ENCODE measurements at places on chromosomes 4 and X. TPM values are rescaled to one million over a fixed set of nuclear protein-coding genes. Genes with fewer than 3 reads are reported as not detected.

GRCh38 chrX:80648023-80648422, 161.7 kb downstream of the BRWD3 start:
- no peak for DNase-seq

GRCh38 chrX:70049925-70050324, at the start of gene AWAT2:
AWAT2 (minus strand) TSS chrX:70049938; CDS start chrX:70049932, 6 bp downstream.
- no peak for DNase-seq

DNA sequence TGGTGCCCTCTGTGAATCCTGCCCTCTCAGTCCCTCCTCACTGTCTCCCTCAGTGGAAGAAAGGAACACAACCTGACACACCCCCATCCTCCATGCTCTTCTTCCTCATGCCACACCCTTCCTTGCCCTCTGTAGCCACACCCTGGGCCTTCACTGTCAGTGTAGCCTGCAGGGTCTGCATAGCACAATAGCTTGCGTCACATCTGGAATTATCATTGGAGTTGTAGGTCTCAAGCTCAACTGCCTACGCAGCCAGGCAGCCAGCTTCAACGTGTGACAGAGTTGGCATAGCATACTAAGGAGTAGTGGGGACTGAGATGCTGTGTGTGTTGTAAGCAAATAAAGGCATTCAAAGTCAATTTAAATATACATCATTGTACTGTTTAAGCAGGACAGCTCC, 113.5 kb upstream of the SCML1 start:
- DNase-seq: no peak

- DNase-seq: no peak
Observed at GRCh38 chr4:165364452-165365080, 14.2 kb upstream of the CPE start.

- no peak for DNase-seq
Observed at GRCh38 chrX:42087960-42088359, 164.6 kb upstream of the CASK start.

DNA sequence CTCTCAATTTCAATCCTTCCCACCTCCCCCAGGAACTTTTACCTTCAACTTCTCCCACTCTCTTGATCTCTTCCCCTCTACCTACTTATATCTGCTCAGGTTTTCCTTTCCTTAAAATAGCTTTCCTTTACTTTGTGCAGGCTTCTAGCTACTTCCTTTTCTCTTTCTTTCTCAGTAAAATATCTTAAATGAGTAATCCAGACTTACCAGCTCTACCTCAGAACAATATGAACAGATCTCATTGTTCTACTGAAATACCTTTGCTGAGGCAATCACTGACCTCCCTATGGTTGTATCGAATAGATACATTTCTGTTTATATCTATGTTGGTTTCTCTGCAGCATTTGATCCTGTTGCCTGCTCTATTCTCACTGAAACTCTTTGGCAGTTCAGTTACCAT, 86.7 kb upstream of the WDR44 start:
- no peak for DNase-seq

- no peak for DNase-seq
Observed at GRCh38 chr4:26899991-26900390, 39.4 kb downstream of the STIM2 start.

- no peak for DNase-seq
Observed at GRCh38 chrX:150731795-150732194, 38.6 kb downstream of the MTMR1 start.

DNA sequence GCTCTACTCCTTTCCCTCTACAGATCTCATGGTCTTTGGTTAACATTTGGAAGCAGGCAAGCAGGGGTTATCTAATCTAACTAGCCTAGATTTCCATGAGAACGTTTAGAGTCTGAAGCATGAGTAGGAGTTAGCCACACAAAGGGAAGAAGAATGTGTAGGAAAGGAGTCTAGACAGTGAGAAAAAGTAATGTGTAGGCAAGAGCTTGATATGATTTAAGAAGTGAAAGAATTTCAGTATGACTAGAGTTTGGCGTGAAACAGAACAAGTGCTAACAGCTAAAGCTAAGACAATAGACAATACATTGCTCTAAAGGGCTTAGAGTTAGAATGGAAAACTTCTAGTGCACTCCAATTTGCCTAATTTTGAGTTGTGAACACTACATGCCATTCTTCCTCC, 10.8 kb downstream of the CXCL8 start:
- no peak for DNase-seq

DNA sequence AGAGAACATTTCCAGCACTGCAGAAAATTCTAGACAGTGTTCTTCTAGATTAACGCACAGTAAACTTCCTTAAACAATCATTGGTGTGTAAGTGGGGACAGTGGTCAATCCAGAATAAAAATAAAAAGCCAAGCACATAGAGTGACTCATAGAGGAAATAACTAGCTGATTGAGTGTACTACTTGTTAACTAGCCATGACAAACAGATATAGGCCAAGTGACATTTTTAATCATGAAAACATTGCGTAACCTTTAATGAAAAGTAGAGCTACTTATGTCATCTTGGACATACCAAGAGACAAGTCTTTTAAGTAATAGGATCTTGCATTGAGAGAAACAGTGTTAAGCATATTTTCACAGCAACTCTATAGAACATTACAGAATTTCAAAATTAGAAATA, 233.9 kb upstream of the MAB21L2 start:
- DNase-seq: no peak

- no peak for DNase-seq
Observed at GRCh38 chr4:153495480-153496193, 29.5 kb downstream of the TMEM131L start.

DNA sequence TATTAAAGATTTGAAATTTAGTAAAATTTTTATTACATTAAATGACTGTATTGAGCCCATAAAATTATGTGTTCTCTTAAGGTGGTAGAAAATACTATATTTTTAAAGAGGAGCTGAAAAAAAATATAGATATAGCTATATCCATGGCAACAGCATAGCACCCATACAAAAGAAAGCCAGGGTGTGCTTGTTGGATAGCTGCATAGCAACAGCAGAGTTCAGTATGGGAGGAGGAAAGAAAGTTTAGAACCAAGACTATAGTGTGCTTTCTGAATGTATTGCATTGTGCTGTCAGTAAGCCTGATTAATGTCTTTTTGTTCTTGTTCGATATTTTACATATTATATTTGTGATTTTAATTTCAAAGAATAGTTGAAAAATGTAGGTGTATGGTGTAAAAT, 78.4 kb downstream of the GRID2 start:
- no peak for DNase-seq

GRCh38 chr4:67725981-67726380, 25.0 kb upstream of the UBA6 start:
- DNase-seq: no peak

GRCh38 chrX:149363965-149364364, 141.1 kb downstream of the IDS start:
- no peak for DNase-seq

DNA sequence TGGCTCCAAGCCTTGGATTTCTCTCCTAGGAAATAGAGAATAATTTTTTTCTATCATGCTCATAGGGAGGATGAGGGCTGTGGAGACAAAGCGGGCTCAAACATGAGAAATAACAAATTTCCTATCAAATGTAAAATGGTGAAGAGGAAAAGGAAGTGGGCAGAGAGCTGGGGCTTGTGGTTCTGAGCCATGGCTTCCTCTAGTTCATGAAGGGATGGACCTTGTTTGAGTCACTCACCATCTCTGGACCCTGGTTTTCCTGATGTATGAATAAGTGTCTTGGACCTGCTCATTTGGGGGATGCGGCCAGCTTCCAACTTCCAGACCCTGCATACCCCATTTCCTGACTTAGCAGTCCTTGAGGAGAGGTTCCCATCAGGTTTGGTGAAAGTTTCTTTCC, 63.0 kb downstream of the MSX1 start:
- DNase-seq: no peak

DNA sequence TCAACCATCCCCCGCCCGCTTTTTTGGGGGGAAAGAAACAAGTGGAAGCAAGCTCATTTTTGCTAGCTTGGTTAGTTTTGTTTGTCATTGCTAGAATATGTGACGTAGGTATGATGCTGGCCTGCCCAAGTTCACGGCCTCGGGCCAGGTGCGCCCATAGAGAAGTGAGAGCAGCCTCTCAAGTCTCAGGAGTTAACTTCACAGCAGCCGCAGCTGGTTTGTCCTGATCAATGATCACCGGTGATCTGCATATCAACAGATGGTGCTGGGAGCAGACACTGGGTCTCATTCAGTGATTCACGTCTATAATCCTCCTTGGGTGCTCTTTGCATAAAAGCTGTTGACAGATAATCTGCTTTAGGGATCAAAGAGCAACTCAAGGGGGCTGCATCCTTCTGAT, 50.1 kb downstream of the ENPP6 start:
- DNase-seq: no peak

DNA sequence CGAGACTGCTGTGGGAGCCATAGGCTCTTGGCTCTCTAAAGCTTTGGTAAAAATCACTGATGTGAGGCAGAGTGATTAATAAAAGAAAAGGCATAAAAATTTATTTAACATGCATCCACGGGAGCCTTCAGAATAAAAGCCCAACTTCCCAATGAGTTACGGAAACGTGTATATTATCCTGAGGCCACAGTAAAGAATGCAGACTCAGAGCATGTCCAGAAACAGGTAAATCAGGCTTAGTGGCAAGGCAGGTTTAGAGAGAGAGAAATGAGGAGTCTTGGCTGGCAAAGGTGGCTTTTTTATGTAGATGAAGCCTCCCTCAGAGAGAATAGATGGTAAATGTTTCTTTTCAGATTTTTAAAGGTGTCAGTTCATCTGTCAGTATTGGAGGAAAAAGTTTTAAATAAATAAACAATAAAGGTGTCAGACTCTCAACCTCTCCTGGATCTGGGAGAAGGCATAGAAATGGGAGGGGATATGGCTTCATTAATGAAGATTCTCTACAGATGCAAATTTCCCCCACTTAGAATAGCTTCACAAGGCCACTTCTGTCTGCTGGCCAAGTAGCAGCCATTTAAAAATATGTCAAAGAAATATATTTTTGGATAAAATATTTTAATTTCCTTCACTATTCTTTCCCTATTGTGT, 24.0 kb downstream of the C4orf51 start:
- DNase-seq: no peak

DNA sequence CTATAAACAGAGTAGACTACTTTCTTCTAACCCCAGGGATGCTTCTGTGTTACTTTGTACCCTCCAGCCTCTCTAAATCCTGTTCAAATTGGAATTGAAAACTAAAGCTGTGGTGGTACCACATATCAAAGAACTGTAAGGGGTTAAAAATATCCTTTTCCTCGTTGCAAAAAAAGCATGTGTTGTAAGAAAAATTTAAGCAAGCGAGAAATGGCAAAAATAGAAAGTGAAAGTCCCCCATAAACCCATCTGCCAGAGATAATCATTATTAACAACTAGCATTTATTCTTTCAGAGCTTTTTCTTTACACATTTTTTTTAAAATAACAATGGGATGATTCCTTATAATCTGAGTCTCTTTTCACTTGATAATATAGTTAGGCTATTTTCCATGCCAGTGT, 40.6 kb downstream of the TMEM164 start:
- no peak for DNase-seq

DNA sequence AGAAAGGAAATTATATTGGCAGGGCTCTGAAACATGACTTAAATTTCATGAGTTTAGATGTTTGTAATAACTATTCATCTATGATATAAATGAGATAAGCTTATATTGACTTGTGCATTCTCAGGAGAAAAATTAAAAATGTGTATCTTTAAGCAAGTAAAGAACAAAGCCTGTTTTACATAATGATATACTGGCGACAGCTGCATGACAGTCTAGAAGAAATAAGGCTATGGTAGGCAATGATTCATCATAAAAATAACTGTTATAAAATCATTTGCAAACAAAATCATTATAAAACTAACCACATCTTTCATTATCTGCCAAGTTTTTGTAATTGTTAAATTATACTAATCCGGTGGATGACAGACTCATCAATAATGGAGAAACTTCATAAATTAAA, 188.1 kb downstream of the ADAM29 start:
- DNase-seq: no peak

GRCh38 chr4:144901141-144901540, 196.9 kb downstream of the ANAPC10 start:
- DNase-seq: no peak

DNA sequence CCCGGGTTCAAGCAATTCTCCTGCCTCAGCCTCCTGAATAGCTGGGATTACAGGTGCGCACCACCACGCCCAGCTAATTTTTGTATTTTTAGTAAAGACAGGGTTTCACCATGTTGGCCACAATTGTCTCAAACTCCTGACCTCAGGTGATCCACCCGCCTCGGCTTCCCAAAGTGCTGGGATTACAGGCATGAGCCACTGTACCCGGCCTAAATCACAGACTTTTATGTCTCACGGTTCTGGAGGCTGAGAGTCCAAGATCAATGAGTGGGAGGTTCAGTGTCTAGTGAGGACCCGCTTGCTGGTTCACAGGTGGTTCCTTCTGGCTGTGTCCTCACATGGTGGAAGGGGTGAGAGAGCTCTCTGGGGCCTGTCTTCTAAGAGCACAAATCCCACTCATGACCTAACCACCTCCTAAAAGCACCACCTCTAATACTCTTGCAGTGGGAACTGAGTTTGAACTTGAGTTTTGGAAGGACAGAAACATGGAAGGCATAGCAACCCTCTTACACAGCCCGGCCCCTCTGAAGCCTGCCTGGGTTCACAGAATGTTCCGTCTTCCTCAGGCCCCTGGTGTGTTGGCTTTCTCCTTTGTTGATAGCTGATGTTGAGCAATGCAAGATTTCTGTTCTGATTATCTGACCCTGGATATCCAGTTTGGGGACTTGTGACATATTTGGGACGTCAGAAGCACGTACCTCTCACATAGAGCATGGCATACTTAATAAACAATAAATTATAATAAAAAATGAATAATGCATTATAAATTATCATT, 1.9 kb upstream of the AKAP17A start:
- DNase-seq: no peak

DNA sequence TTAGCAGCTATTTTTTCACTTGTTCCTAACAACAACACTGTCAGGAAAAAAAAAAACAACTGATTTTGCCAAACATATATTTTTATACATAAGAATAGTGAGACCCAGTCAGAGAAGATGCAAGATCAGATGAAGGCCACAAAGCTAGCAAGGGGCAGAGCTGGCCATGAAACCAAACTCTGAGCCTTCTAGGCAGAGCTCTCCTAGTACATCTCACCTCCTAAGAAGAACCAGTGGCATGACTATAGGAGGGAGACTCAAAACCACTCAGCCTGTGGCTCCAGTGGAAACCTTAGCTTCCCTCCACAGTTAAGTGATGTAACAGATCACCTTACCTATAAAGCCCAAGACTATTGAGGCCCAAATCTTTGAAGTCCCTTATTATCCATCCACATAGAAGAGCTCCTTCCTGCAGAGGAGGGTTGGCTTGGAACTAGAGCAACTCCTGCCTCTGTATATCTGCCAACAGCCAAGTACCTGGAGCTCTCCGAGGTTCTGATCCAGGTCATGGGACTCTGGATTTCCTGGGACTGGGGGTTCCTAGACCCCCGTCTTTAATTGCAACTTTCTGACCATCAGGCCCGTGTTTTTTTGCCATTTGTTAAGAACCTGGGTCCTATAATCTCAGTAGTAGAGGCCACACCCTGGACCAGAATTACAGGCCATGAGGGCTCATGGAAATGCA, 136.5 kb downstream of the SH3KBP1 start:
- no peak for DNase-seq

Gene PRDM8
- 2.4 TPM for total RNA-seq

Gene SMARCA1
- 116 TPM for total RNA-seq

Gene XKRX
- 0.96 TPM for total RNA-seq

Gene SLC4A4
- total RNA-seq: 4.9 TPM

Gene PPBP
- not detected for total RNA-seq

Gene NLGN3
- 3.5 TPM for total RNA-seq
